ENCODE measurements at places on chromosomes 5 and 9.
A peak's percentile ranks its signal among the peaks of the same experiment; 100 is the strongest.

DNA sequence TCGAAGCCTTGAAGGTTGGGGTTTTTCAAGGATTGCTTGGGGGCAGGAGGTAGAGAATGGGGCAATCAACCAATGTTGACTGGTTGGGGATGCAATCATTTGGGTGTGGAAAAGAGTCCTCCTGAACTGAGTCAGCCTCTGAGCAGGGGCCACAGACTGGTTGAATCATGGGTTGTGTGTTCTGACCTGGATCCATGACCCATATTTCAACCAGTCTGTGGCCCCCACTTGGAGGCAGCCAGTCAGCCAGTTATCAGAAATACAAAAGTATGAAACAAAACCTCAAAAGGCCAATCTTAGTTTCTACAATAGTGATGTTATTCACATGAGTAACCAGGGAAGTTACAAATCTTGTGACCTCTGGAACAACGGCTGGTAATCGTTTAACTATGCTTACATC lies 81.4 kb upstream of the RANBP6 start:
- H3K27me3 ChIP-seq, result no peaks in the 10 kb centered on the region
- no peak overlapping the region for H3K4me3 ChIP-seq
- DNase-seq, result no peak
- no peaks in the 10 kb centered on the region for H3K36me3 ChIP-seq
- no peak overlapping the region for H3K27ac ChIP-seq
- H3K4me1 ChIP-seq, result no peaks in the 10 kb centered on the region

DNA sequence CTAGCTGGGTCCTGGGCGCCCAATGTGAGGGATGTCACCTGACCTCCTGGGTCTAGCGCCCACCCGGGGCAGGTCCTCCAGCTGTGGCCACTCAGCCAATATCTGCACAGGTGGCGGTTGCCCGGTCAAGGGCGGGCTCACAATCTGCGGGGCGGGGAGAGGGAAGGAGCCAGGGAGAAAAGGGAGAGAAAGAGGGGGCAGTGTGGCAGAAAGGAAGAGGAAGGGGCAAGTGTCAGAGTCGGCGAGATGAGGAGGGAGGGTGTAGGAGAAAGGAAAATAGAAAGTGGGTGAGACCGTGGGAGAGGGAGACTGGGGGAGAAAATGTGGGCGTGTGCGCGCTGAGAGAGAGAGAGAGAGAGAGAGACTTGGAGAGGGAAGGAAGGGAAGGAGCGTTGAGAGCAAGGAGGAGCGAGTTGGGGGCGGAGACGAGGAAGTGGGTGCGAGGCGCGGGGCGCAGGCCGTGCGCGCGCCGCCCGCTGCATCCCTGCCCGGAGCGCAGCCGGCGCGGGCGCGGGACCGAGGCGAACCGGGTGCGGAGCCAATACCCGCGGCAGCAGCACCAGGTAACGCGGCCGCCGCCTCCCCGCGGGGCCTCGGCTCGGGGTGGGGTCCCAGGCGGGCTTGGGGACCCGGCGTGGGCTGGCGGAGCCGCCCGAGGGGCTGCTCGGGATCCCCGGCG lies at the start of gene HRH2:
Gene HRH2, plus strand, starts transcription at position 479 of the 679 bp plus-strand sequence. CDS start 25,163 bp downstream, outside the sequence.
- H3K4me3 ChIP-seq, result peak within 1 kb of the TSS; percentile 36
- H3K4me1 ChIP-seq, result peaks cover 21% of the 10 kb centered on the region
- H3K36me3 ChIP-seq, result no peaks in the 10 kb centered on the region
- peaks cover 77% of the 10 kb centered on the region for H3K27me3 ChIP-seq
- DNase-seq, result no peak

GRCh38 chr5:139698490-139699146 lies 50.5 kb downstream of the CXXC5 start:
- no peaks in the 10 kb centered on the region for H3K27me3 ChIP-seq
- no peaks in the 10 kb centered on the region for H3K36me3 ChIP-seq
- H3K4me3 ChIP-seq, result no peak overlapping the region
- peaks cover 23% of the 10 kb centered on the region for H3K4me1 ChIP-seq
- no peak for DNase-seq

DNA sequence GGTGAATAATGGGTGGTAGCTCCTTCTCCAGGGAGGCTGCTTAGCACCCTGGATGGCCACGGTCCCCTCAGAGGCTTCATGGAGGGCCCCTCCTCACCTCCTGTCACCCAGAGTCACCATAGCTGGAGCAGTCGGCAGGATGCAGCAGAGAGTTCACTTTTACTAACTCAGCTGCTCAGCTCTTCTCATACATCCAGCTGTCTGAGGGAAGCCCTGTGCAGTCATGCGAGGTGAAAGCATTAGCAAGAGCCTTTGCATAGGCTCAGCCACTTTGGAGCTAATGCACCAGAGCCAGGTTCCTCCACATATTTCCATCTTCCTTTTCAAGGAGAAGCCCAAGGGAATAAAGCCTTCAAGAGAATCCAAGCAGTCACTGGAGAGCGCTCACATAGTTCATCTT lies 499.2 kb downstream of the BNC2 start:
- H3K4me1 ChIP-seq, result no peaks in the 10 kb centered on the region
- H3K27ac ChIP-seq, result no peak overlapping the region
- no peak overlapping the region for H3K4me3 ChIP-seq
- H3K36me3 ChIP-seq, result no peaks in the 10 kb centered on the region

DNA sequence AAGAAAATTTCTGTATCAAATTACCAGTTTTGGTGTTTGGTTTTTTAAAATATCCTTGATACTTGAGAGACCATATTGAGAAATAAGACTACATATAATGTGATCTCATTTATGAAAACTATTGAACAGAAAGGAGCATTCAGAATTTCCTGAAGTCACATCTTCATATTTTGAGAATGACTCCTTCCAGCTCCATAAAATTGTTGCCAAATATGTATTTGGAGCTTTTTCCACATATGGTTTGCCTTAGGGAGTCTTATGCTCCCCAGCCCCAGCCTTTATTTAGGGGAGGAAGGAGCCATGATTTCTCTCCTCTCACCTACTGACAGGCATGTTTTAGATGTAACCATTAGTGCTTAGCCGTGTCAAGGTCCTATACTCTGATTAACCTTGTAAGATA lies 51.1 kb downstream of the GCNT1 start:
- no peaks in the 10 kb centered on the region for H3K36me3 ChIP-seq
- H3K4me3 ChIP-seq, result no peak overlapping the region
- no peaks in the 10 kb centered on the region for H3K27me3 ChIP-seq
- H3K4me1 ChIP-seq, result no peaks in the 10 kb centered on the region
- no peak for DNase-seq
- H3K27ac ChIP-seq, result no peak overlapping the region

GRCh38 chr9:126504086-126504976 lies 109.4 kb upstream of the LMX1B start:
- H3K27ac ChIP-seq, result no peak overlapping the region
- H3K4me3 ChIP-seq, result no peak overlapping the region
- no peaks in the 10 kb centered on the region for H3K27me3 ChIP-seq
- DNase-seq, result no peak
- H3K36me3 ChIP-seq, result no peaks in the 10 kb centered on the region

GRCh38 chr9:119365291-119366027 lies 3.8 kb downstream of the BRINP1 start:
- peaks cover 7% of the 10 kb centered on the region for H3K27me3 ChIP-seq
- DNase-seq, result no peak
- H3K27ac ChIP-seq, result no peak overlapping the region
- H3K4me1 ChIP-seq, result no peaks in the 10 kb centered on the region
- H3K36me3 ChIP-seq, result no peaks in the 10 kb centered on the region

DNA sequence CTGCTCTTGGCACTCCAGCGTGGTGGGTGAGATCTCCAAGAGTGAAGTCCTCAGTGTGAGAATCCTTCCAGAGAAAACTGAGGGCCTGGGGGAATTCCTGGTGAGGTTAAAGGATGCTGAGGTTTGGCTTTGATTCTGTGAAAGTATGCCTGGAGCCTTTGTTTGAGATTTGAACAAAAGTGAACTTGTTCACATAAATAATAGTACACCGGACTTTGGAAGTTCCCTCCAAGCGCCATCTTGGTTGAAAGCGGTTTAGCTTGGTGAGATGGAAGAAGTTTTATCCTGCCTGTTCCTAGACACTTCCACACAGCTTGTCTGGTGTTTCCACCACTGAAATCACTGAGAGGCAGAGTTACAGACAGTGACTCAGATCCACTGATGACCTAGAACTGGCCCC lies 286.4 kb downstream of the NTRK2 start:
- no peaks in the 10 kb centered on the region for H3K36me3 ChIP-seq
- no peaks in the 10 kb centered on the region for H3K27me3 ChIP-seq
- H3K27ac ChIP-seq, result no peak overlapping the region
- no peak overlapping the region for H3K4me3 ChIP-seq
- H3K4me1 ChIP-seq, result no peaks in the 10 kb centered on the region

GRCh38 chr9:76567086-76567485 lies 108.1 kb downstream of the GCNT1 start:
- no peak overlapping the region for H3K4me3 ChIP-seq
- H3K27me3 ChIP-seq, result no peaks in the 10 kb centered on the region
- H3K27ac ChIP-seq, result no peak overlapping the region
- no peak for DNase-seq
- H3K4me1 ChIP-seq, result no peaks in the 10 kb centered on the region
- no peaks in the 10 kb centered on the region for H3K36me3 ChIP-seq

- H3K27ac ChIP-seq, result no peak overlapping the region
- no peaks in the 10 kb centered on the region for H3K36me3 ChIP-seq
- peaks cover 20% of the 10 kb centered on the region for H3K27me3 ChIP-seq
- H3K4me1 ChIP-seq, result peaks cover 2% of the 10 kb centered on the region
Measured at GRCh38 chr9:109787735-109788134, 7.7 kb downstream of the PALM2AKAP2 start.

GRCh38 chr5:6340100-6340499 lies 38.2 kb downstream of the MED10 start:
- H3K36me3 ChIP-seq, result no peaks in the 10 kb centered on the region
- no peaks in the 10 kb centered on the region for H3K27me3 ChIP-seq
- no peak overlapping the region for H3K27ac ChIP-seq
- no peaks in the 10 kb centered on the region for H3K4me1 ChIP-seq
- H3K4me3 ChIP-seq, result no peak overlapping the region

DNA sequence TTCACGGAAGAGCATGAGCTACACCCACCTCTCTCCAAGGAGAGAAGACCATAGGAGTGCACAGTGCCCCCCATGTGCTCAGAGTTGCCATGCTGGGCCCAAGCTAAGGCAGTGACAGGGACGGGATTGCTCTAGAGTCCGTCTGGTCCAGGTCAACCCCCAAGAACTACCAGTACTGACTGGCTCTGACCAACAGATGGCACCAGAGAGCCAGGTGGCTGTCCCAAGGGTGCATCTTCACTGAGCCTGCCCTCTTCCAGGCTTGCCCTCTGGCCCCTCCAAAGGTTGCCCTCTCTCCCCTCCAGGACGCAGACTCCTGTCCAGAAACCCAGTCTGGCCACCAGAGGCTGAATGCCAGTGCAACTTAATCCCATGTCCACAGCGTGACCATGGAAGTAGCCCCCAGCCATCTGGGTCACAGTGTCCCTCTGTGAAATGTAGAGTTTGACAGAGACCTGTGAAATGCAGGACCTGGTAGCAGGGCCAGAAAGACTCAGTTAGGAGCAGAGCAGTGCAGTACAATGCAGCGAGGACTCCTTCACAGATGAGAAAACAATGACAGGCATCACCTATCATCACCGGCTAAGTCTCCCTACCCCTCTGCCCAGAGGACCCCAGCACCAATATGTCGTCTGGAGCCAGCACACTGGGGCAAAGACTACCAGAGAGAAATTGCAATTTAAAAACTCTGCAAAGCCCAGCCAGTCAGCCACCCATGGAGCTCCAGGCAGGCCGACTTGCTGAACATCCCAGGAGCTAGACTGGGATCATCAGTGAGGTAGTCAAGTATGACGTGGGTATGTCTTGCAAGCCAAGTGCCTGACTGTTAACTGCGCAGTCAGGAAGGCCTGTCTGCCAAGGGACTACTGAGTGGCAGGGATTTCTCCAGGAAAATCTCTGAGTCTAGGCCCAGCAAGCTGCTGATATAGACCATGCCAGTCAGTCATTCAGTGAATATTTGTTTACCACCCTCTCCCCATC lies 7.7 kb upstream of the SKP1 start:
- peak; percentile 5 for DNase-seq
- H3K4me1 ChIP-seq, result no peaks in the 10 kb centered on the region
- no peaks in the 10 kb centered on the region for H3K27me3 ChIP-seq
- H3K4me3 ChIP-seq, result no peak overlapping the region

- H3K36me3 ChIP-seq, result no peaks in the 10 kb centered on the region
- H3K4me3 ChIP-seq, result no peak overlapping the region
- H3K4me1 ChIP-seq, result no peaks in the 10 kb centered on the region
Measured at GRCh38 chr9:111872886-111873285, 23.7 kb upstream of the UGCG start.

DNA sequence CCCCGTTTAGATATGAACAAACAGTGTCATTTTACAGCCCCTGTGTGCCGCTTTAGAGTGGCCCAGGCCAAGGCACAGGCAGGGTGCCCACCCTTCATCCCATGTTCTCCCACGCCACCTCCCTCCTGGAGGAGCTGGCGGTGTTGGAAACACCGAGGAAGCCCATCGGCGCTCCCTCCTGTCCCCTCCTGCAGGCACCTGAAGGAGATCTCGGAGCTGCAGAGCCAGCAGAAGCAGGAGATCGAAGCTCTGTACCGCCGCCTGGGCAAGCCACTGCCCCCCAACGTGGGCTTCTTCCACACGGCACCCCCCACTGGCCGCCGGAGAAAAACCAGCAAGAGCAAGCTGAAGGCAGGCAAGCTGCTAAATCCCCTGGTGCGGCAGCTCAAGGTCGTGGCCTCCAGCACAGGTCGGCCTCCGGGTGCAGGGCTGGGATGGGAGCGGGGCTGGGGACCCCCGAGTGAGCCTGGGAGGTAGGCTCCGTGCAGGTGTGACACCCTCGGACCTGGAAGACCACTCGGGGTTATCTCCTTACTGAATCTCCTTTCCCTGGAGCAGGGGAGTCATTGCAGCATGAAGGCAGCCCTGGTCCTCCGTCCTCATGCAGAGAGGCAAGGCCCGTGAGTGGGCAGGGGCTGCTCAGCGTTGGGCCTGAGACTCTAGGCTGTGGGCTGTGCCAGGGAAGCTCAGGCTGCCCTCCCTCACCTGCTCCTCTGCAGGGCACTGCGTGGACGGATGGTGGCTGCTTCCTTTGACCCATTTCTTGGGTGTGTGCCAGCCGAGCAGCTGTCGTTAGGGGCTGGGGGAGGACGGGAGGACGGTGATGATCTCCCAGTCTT lies 113.9 kb downstream of the WNK2 start:
- H3K4me3 ChIP-seq, result no peak overlapping the region
- DNase-seq, result no peak
- no peak overlapping the region for H3K27ac ChIP-seq
- H3K4me1 ChIP-seq, result no peaks in the 10 kb centered on the region
- no peaks in the 10 kb centered on the region for H3K27me3 ChIP-seq

DNA sequence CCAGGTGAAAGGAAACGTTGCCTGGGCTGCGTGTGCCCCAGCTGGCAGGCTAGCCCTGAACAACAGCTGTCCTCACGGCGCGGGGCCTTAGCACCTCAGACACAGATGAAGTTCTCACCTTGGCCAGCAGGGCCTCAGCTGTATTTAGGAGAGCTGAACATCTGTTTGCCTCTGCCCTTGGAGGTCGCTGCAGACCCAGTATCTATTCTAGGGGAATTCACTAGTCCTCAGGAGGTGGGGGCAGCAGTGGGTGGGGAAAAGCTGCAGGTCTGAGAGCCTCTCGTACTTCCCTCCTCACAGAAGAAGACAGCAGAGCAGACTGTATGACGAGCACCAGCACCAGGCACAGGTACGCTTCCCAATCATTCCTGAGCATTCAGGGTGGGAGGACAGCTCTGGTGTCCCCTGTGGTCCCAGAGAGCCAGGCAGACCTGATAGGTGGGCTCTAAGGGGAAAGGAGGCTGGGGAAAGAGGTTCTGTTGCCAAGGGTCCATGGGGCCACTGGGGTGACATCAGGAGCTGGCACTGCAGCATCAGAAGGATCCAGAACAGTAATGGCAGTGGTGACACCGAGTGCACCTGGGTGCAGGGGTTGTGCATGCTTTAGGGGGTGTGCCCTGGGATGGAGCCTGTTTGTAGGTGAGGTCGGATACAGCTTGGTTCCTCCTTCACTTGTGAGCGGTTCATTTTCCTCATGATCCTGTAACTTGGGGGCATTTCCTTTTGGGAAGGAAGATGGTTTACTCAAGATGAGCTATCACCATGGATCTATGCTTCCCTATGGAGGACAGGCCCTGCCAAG lies 13.8 kb downstream of the CD74 start:
- H3K27me3 ChIP-seq, result no peaks in the 10 kb centered on the region
- H3K4me1 ChIP-seq, result no peaks in the 10 kb centered on the region
- H3K4me3 ChIP-seq, result no peak overlapping the region
- no peak overlapping the region for H3K27ac ChIP-seq
- H3K36me3 ChIP-seq, result peaks cover 25% of the 10 kb centered on the region

Data from esophagus squamous epithelium (tissue), 5 donors.